Inflammatory macrophage (primary cell): ENCODE measurements at places on chromosomes 6 and 20.

DNA sequence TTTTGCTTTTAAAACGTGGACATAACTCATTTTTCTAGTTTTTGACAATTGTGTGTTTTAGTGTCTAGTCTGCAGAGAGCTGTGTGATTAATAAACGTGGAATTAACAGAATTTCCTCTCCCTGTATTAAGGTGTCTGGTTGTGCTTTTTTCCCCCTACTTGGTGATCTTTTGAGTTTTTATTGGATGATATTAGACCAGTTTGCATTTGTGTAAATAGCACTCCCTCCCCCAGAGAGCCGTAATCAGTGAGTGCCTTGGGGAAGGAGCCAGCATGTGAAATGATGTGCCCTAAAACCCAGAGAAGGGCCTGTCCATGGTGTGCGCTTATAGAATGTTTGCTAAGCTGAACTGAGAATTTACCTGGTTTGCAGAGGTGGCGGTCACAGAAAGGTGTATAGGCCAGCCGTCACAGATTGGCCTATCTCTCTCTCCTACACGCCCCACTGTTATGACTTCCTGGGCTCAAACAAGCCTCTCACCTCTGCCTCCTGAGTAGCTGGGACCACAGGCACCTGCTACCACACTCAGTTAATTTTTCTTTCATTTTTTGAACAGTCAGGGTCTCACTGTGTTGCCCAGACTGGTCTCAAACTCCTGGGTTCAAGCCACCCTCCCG is 42.4 kb downstream of the ALDH5A1 start:
- no peak for DNase-seq

GRCh38 chr6:41247882-41248705 is 19.9 kb downstream of the TREML4 start:
- no peak for DNase-seq

DNA sequence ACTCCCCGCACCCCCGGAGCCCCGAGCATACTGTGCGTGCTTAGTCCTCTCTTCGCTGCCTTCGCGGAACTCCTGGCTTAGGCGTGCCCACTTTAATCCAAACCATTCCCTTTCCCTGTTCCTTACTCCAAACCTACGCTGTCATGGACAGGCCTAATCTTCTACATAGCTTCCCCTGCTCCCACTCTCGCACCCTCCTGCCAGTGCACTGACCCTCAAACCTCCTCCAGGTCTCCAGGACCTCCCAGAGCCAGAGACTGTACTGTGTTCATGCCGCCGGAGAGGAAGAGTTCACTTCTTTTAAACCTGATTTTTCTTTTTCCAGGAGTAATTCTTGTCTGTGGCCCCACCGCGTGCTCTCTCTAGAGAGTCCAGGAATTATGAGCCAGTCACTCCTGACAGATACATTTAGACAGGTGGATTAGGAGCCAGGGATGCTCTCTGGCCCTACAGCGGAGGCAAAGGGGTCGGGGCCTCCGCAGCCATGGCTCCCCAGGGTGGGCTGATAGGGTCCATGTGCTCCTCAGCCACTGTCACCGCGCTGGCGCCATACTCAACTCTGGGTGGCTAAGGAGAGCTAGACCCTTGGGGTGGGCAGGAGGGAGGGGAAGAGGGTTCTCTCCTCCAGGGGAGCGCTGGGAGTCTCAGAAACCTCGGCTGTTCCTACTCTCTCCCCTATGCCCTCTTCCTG is 1.6 kb upstream of the PAX1 start:
- DNase-seq, result no peak

DNA sequence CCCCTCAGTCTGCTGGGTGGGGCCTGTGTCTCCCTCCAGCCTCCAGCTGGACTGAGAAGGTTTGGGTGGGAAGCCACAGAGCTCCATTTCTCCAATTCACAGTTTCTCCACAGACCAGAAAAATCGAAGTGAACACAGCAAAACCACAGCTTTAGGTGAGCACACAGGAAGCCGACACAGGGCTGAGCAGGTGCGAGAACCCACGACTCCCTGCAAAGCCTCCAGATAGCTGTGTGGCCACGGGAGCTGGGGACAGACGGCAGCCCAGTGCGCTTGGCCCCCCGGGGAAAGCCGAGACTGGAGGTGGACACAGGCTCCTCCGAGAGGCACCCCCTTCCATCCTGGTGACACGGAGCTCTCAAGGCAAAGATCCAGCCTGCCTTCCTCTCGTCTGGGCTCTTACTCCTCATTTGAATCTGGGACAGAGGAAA is 29.0 kb upstream of the MPC1 start:
- DNase-seq, result no peak

- no peak for DNase-seq
These were observed 189.1 kb upstream of the EYS start for GRCh38 chr6:65896140-65896539.

DNA sequence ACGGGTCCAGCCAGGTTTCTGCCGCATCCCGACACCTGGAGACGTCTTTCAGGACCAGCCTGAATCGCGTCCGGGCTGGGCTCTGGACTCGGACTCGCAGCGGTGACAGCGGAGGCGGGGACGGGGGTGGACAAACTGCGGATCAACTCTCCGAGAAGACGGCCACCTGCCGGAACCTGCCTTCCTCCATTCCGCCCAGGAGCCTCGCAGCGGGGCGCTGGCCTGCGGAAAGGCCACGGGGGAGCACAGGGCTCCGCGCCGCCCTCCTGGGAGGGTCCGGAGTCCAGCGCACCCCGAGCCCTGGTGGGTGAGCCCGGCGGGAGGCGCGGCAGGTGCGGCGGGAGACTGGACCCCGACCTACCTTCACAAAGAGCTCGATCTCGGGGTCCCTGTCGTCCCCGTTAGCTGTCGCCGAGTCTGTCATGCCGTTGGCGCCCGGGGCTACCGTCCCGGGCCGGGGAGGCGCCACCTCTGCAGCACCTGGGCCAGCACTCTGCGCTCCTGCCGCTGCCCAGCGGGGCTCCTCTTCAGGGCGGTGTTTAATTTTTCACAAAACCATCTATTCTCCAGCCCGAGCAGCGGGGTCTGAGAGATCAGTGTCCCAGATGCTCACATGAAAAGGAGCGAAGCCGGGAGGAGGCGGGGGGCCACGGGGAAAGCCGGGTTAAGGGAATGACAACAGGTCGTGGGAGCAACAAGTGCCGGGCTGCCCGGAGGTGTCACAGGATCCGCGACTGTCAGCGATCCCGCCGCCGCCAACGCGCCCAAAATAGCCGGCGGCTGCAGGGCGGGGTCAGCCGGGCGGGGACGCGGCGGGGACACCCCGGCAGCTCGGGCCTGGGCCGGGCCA is at the start of gene CLIC5:
TSS of gene CLIC5 (minus strand) at position 742 of the 850 bp plus-strand sequence. CDS start at position 424, 318 bp downstream.
- peak; percentile 30 for DNase-seq

DNA sequence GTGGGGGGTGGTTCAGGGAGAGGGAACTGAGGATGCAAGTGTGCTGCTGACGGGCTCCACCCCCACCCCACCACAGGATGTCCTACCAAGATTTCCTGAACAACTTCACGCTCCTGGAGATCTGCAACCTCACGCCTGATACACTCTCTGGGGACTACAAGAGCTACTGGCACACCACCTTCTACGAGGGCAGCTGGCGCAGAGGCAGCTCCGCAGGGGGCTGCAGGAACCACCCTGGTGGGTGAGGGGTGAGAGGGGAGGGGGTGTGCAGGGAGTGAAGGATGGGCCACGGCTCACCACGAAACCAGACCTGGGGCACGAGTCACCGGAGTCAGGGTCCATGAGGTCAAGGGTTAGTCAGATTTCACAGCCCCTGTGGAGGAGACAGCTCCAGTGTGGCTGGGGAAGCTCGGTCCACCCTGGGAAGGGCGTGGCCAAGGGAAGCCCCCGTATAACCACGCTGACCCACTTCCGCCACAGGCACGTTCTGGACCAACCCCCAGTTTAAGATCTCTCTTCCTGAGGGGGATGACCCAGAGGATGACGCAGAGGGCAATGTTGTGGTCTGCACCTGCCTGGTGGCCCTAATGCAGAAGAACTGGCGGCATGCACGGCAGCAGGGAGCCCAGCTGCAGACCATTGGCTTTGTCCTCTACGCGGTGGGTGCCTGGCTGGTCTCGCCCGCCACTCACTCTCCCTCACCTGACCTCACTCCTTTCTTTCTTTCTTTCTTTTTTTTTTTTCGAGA is 18.3 kb downstream of the CAPN11 start:
- peak; percentile 33 for DNase-seq
